ENCODE measurements at places on chromosomes 1 and 21.

GRCh38 chr1:29960156-29960755 lies 723.9 kb downstream of the PTPRU start:
- DNase-seq, result no peak

DNA sequence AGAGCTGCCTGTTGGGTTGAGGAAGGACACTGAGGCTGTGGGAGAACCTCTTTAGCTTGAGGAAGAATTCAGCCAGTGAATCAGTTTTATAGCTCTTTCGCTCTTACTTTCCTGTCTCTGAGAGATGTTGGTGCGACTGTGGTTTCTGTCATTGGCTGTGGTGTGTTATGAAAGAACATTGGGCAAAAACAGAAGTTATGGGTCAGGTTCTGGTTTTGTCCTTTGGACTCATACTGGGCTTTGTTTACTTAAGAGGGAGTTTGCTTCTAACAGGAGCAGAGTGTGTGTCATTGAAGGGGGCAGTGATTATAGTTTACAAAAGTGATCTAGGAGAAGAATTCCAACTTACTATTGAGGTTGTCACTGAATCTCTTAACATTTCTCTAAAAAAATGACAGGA lies 97.0 kb downstream of the TLR5 start:
- no peak for DNase-seq

- no peak for DNase-seq
These were observed 187.0 kb upstream of the OLFM3 start for GRCh38 chr1:102183711-102184110.

GRCh38 chr1:175864183-175864582 lies 120.8 kb upstream of the TNR start:
- no peak for DNase-seq

DNA sequence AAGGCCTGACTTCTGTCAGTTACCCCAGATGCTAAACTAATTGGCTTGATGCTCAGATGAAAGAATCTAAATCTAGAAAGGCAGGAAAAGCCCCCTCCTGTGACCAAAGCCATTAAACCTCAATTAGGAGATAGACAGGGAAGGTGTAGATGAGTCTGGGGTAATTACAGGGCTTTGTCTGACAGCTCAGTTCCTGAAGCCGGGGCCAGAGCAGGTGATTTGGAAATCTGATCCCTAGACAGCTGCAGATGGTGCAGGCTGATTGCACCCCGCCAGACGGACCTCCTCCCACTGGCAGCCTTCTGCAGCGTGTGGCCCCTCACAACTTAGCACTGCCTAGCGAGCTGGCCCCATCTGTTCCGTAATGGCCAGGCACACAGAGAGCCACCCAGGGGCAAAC lies 395.1 kb downstream of the HLX start:
- DNase-seq, result no peak

DNA sequence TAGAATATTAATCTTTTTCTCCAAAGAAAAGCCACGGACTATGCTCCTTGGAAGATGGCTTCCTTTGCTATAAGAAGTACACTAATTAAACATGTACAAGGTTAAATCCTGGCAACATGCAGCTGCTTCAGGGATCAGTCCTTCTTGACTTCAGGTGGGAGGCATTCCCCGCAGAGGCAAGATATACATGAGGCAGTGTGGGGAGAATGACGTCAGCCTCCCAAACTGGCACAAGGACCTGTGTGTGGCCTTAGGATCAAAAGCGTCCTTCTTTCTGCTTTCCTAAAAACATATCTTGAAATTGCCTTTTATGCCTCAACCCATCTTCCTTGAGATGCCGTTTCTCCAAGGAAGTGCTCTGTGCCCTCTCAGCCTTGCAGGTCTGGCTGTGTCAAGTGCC lies 90.3 kb downstream of the WLS start:
- DNase-seq, result no peak

DNA sequence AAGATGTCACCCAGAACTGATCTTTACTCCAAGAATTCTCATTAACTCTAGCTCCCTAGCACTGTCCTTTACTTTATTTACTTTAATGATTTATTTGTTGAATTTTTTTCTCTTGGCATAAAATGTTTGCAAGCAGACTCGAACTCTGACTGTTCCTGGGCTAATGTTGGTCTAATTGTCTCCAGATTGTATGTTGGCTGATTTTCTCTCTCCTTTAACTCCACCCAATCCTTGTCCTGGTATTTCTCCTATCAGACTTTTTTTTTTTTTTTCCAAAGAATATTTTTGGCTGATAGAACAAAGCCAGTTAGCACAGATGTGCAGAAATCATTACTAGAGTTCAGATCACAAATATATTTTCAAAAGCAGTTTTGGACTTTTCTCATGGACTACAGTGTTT lies 82.6 kb downstream of the ATF6 start:
- DNase-seq, result no peak

DNA sequence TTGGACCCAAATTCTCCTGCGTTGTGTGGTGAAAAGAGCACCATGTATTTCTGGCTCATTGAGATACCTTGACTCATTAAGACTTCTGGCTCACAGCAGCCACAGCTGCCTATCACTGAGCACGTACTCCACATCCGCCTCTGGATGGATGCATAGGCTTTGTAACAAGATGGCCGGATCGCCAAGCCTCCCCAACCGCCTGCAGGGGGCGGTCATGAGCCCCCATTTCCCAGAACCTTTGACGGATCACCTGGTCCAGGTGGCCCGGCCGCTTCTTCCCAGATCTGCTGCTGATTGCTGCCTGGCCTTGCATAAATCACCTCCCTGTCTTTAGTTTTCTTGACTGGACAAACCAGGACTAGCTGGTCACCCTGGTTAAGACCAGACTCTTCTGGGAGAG lies 156.5 kb upstream of the KLHDC7A start:
- DNase-seq, result no peak

GRCh38 chr21:45511007-45511406 lies 31.2 kb downstream of the SLC19A1 start:
- DNase-seq, result no peak

- no peak for DNase-seq
These were observed 413 bp downstream of the EFCAB7 start for GRCh38 chr1:63523738-63524137.

DNA sequence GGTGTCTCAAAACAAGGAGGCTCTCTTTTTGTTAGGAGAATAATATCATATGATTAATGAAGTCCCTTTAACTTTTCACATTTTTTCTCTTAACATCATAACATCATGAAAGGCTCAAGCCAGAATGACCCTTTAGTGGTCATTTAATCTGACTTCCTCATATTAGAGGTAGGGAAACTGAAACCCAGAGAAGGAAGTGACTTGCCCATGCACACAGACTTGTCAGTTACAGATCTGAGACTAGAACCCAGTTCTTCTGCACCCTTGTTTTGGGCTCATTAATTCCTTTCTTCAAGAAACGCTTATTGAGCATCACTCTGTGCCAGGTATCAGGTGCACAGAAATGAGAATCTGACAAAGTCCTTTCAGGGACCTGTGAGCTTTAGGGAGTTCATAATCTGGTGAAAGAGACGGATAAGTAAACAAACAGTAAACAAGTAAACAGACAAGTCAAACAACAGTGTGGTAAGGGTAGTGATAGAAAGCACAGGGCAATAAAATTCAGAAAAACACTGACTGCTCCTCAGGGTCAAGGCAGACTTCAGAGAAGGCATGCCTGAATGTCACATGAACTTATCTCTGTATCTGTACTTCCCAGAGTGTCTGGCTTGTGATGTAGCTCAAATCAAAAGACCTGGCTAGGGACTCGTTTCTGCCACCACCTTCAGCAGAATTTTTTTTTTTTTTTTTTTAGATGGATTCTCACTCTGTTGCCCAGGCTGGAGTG lies 38.3 kb upstream of the OSBPL9 start:
- no peak for DNase-seq

DNA sequence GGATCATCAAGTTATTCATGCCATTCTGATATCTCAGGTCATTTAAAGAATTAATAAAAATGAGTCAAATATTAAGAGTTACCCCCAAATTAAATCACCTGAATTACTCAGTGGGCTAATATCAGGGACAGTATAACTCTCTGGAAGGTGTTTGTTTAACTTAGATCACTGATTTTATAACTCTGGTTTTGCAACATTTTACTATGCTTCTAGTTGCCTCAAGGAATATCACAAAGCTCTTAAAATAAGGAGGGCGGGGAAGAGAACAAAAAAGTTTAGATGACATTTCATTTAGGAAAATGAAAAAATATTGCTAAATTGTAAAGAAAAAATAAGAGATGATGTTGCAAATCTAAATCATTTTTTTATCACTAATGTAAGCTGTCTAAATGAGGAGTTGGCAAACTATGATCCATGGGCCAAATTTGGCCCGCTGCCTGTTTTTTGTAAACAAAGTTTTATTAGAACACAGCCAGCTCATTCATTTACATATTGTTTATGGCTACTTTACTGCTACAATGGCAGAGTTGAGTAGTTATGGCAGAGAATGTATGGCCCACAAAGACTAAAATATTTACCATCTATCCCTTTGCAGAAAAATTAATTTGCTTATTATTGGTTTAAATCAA lies 31.9 kb upstream of the SLC19A2 start:
- no peak for DNase-seq

DNA sequence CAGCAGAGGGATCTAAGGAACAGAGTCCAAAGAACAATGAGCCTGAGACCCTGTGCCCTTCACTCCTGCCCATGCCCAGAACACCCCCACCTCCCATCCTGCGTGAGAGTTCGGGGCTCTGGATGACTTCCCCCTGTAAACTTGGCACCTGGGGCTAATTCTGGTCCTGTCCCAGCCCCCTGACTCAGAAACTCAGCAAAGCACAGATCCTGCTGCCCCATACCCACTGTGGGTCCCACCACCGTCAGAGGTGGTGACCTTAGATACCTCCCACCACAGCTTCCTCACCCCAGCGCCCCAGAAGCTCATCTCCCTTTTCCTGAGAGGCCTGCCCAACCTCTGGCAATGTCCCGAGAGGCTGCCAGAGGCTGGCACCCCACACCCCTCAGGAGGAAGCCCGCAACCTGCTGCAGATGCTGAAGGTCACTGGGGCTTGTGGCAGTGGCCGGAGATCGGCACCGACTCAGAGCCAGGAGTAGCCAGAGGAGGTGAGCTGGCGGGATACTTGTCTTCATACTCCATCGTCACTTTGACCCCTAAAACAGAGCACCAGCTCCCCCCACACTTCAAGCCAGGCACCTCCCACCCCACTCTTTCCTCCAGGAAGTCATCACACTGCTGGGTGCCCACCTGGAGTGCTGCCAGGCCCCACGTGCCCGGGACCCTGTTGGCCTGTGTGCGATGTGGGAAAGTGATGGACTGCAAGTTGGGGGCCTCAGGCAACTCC lies 111.6 kb upstream of the IFFO2 start:
- no peak for DNase-seq

GRCh38 chr1:229018674-229019295 lies 252.1 kb upstream of the RAB4A start:
- no peak for DNase-seq

GRCh38 chr1:24745711-24746413 lies 615 bp downstream of the CLIC4 start:
- no peak for DNase-seq

GRCh38 chr1:57986432-57986831 lies 560.1 kb downstream of the OMA1 start:
- no peak for DNase-seq

- no peak for DNase-seq
These were observed 339.8 kb downstream of the PRDM2 start for GRCh38 chr1:14039582-14040430.
